ENCODE measurements at places on chromosomes 1 and 21.

DNA sequence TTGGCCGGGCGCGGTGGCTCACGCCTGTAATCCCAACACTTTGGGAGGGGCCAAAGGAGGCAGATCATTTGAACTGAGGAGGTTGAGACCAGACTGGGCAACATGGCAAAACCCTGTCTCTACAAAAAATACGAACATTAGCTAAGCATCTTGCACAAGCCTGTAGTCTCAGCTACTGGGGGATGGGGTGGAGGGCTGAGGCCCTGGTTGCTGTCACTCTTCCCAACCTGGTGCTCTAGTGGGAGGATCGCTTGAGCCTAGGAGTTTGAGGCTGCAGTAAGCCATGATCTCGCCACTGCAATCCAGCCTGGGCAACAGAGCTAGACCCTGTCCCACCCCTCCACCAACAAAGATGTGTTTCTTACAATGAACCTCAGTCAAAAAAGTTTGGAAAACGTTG lies 2.8 kb downstream of the PHGDH start:
- no peak for DNase-seq

DNA sequence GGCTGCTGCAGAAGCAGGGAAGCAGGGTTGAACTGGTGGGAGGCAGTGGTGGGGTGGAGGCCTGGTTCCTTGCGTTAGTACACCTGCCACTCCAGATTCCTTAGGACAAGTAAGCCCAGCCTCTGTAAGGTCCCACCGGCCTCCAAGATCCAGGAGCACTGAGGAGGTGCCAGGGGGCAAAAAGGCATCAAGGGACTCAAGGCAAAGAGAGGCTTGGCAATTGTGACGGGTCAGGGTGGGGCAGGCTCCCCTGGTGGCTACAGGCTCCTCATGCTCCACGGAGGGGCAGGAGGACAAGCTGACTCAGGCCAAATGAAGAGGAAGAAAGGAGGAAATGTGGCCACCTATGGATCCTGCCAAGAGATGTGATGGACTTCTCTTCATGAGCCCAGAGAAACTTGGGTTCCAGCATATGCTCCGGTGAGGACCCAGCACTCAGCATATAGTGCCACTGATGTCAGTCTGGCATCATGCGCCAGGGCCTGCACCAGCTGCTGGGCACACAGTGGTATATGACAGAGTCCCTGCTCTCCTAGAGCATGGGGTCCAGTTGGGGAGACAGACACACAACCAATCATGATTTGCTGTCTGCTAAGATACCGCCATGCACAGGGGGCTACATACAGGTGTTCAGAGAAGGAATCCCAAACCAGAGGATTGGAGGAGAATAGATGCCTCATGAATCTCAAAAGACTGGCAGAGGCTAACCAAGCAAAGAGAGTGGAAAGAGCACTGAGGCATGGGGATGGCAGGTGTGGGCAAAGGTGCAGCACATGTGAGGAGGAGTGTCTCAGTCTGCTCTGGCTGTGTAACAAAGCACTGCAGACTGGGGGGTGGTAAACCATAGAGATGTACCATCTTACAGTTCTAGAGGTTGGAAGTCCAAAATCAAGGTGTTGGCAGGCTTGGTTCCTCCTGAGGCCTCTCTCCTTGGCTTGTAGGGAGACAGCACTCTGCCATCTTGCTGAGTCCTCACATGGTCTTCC lies 249.7 kb downstream of the RHOU start:
- no peak for DNase-seq

DNA sequence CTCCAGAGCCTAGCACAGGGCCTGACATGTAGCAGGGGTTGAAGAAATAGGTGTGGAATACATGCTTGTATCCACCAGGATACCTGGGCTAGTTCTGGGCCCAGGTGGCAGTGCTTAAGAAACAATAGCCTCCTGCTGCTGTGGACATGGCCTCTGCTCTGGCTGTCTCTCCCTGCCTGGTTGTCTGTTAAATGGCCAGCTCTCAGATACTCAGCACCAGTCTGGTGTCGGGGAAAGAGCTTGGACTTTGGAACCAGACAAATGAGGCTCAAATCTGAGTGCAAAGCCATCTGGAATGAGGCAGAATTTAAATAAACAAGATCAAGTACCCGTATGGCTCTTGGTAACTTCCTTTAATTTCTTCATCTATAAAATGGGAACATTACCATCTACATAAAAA lies 31.5 kb downstream of the SESN2 start:
- no peak for DNase-seq

GRCh38 chr1:230226007-230226800 lies 159.2 kb downstream of the GALNT2 start:
- no peak for DNase-seq

GRCh38 chr1:203320591-203321272 lies 15.4 kb downstream of the BTG2 start:
- no peak for DNase-seq

DNA sequence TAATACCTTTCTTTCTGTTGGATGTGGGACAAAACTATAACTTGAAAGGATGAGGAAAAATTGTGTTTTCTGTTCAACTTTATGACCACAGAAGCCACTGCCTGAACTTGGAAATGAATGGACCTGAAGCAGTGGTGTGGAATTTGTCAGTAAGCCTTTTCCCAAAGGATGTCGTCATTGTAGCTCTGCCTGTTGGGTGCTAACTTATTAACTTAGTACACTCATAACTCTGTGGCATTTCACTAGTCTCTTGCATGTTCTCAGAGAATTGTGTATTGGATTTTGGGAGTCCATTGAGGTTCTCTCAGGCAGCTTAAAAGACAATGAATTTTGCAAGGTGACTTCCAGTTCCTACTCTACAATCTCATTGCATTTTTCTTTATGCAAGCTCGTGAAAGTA lies 49.6 kb downstream of the KCNK2 start:
- no peak for DNase-seq

GRCh38 chr1:31769720-31770390 lies 5.7 kb upstream of the ADGRB2 start:
- no peak for DNase-seq

DNA sequence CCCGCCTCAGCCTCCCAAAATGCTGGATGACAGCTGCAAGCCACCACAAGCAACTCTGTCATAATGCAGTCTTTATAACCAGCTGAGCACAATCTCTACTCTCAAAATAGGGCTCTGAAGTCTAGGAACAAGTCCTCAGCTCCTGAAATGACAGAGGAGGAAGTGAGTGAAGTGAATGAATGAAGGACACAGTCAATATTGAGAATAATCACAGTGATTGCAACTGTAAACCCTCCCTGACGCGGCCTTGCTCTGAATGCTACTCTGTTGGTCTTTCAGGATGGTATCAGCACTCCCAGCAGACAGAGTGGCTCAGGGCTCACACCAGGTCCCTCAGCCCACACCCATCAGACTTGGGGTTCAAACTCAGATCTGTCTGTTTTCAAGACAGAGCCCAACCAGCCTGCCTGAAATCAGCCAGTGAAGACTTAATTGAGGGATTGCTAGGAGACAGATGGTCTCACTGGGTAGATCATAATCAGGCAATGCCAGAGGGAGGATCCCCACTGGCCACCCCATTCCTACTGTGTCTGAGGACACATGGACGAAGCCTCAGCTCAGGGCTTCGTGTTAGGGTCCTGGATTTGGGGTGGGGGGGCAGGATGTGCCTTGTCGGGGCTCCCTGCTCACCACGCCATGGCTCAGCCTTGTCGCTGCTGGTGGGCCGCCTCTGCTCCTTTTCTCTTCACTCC lies 20.9 kb downstream of the RNF187 start:
- no peak for DNase-seq

- DNase-seq, result no peak
Observed at GRCh38 chr21:45227735-45228134, 60.0 kb downstream of the POFUT2 start.

DNA sequence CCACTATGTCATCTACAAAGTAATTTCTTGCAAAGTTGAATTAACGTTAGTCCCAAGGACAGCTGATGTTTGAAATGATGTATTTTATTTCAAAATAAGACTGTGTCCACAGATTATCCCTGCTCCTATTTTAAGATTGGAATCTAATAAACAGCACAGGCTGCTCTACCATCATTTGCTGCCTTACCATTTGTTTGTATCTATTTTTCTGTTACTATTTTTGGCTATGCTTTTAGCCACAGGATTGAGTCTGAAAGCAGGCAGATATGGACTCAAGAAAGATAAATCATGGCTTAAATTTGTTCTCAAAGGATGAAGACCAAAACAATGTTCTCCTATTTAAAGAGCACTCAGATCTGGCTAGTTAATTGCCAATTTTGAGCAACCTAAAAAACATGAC lies 105.3 kb downstream of the RGS2 start:
- no peak for DNase-seq

DNA sequence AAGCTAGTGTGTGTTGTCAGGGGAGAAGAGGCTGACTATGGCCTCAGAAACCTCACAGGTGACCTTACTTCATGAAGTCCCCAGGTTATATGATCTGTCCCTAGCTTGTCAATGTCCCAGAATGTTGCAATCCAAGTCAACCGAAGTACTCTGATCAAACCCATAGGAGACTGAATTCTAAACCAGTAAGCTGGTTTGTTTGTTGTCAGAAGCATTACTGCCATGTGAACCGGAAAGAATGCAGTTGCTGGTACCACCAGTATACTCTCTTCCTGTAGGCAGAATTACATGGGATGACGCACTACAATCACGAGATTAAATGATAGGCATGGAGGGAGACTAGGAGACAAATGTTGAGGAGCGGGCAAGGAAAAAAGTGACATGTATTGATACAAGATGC lies 26.1 kb upstream of the MAN1A2 start:
- DNase-seq, result no peak

GRCh38 chr1:201488830-201489589 lies 17.9 kb downstream of the CSRP1 start:
- DNase-seq, result no peak

- DNase-seq, result no peak
Observed at GRCh38 chr1:36475910-36476604, 6.7 kb downstream of the CSF3R start.

DNA sequence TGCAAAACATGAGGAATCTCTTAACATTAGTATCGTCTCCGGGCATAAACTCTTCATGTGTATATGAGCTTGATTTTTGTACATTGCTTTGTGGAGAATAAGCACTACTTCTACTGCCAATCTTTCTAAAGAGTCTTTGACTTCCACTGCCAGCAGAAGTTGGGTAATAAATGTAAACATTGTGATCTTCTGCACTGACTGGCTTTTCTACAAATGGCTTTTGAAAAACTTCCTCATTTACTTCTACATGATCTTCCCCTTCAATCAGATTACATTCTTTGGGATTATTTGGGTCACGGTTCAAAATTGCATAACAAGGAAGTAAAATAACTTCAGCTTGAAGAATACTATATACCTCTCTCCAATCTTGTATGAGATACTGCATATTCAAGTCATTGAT lies 30.4 kb upstream of the SLC44A5 start:
- no peak for DNase-seq

DNA sequence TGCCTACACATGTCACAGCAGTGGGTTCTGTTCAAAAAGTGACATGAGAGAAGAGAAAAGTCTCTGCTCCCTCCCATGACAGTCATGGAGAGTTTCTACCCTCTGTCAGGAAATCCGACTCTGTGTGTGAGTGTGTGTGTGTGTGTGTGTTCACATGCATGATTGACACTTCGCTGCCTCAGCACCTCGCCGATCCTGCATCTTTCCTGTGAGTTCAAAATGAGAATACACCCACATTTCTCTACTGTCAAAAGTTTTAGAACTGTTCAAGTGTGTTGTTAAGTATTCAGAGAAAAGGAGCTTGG lies 46.2 kb upstream of the COX20 start:
- DNase-seq, result no peak

- DNase-seq, result no peak
Observed at GRCh38 chr1:153140484-153140883, 10.2 kb downstream of the SPRR2G start.

GRCh38 chr1:217106231-217106901 lies 383.1 kb upstream of the ESRRG start:
- DNase-seq, result no peak

DNA sequence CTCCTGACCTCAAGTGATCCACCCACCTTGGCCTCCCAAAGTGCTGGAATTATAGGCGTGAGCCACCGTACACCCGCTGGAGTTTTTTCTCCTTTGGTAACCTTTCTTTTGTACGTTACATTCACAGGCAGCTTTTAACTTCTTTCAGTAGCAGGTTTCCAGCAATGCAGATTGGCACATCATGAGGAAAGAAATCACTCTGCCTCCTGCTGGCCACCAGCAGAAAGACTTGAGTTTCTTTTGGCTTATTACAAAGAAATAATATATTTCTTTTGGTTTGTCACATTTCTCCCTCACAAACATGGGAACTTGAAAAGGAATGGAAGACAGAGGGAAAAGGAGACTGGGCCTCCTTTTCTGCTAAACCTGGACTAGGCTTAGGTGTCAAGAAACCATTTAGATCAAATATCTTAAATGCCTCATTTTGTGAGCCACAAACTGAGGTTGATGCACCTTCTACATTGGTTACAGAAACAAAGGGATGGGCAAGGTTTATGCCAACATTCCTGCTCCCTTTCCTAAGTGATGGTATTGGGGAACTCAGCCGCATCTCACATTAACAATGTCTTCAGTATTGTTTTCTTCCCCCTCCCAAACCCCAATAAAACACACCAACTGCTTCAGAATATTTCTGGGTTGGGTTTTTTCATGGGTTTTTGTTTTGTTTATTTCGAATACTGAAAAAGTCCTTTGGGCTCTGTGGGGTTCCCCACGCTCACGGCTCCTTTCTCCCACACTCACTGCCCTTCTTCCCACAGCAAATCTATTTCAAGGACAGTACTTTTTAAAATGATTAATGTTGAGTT lies 7.7 kb downstream of the ENSA start:
- no peak for DNase-seq

GRCh38 chr1:20551945-20552727 lies at the start of gene FAM43B:
Gene FAM43B (plus strand): TSS chr1:20552573. CDS start chr1:20552974, 401 bp downstream.
- no peak for DNase-seq

DNA sequence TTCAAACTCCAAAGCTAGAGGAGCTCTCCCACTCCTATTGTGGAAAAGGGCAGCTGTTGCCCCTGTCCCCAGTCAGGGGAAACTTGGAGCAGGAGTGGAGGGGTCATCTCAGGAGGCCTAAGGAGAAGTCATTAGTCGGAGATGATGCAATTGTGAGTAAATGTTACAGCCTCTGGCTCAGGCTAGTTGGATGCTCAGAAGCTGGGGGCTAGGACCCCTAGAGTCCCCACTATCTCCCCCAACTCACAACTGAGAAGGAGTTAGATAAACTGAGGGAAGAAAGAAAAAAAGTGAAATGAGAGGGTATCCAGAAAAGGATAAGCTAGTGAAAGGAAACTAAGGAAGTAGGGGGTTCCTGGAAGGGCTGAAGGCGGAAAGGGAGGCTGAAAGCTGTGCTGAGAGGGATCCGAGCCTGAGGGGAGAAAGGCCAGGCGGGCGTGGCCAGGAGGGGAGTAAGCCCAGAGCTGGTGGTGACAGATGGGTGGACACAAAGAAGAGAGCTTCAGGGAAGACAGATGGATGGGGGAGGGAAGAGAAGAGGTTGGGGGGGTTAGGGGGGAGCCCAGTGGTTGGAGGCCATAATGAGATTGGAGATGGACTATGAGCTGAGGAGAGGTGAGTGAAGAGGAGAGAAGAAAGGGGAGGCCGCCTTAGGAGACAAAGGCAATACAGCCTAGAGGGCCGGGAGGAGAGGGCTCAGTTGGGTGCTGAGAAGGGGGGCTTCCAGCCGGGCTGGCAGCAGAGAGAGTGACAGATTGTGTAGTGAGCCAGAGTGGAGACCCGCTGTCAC lies 4.5 kb upstream of the NHLH1 start:
- DNase-seq, result no peak

Data from stimulated activated CD4-positive, alpha-beta T cell treated with anti-CD3 and anti-CD28 coated beads, Interleukin-1b, Interleukin-23, amount 100 ng/mL, for 1 hour (primary cell).